ENCODE measurements at places on chromosomes 16 and 17.
A peak's percentile ranks its signal among the peaks of the same experiment; 100 is the strongest.

- peak; percentile 51 for DNase-seq
Observed at GRCh38 chr16:27177031-27177774, 26.1 kb upstream of the KDM8 start.

- DNase-seq = peak; percentile 32
Observed at GRCh38 chr16:9135797-9136196, 44.4 kb downstream of the HAPSTR1 start.

GRCh38 chr17:31433811-31434726 is 42.6 kb downstream of the RAB11FIP4 start:
- DNase-seq = no peak

DNA sequence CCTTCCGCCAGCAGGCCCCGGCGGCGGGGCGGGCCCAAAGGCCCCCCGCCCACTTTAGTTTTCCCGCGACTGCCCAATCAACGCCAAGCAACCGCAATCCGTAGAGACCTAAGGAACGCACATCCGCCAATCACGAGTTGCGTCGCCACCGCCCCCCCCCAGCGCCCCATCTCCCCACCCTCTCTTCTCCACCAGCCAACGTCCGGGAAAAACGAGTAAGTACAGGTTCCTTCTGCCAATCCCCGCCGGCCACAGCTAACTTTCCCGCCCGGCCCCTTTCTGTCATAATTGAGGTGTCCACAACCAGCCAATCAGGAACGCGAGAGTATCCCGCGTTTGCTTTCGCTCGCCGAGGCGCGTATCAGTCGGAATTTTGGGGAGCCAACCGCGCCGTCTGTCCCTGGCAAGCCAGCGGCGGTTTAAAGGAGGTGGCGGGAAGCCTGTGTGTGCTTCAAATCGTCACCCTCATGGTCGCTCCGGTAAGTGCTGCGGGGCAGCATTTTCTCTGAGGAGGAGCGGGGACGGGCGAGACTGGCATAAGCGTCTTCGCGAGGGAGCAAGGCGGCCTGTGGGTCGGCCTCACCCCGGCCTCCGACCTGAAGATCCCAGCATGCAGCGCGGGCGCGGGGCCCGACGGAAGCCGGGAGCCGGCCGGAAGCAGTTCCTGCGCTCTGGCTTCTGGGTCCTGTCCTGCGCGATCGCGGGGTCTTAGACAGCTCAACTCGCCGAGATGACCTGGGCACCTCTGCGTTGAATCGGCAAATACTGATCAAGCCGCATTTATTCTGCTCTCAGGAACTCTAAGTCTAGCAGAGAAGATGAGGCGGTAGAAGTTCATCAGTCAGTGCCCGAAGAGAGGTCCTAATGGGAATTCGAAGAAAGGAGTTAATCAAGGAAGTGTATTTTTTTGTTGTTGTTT is at the start of gene MIS12:
TSS of gene MIS12 (plus strand) at position 361 of the 919 bp plus-strand sequence. CDS start 2,297 bp downstream, outside the sequence.
- DNase-seq = peak; percentile 100

GRCh38 chr17:69300222-69300621 is 26.7 kb downstream of the ABCA5 start:
- DNase-seq = no peak

DNA sequence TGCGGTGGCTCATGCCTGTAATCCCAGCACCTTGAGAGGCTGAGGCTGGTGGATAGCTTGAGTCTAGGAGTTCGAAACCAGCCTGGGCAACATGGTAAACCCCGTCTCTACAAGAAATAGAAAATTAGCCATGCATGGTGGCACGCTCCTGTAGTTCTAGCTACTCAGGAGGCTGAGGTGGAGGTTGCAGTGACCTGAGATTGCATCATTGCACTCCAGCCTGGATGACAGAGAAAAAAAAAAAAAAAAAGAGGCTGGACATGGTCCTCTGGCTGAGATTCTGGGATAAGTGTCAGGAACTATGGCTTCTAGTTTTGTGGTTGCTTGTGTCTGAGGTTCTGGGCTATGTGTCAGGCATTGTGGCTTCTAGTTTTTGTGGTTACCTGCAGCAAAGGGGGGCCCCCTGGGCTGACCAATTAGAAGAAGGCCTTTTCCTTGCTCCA is 7.0 kb downstream of the KSR1 start:
- peak; percentile 31 for DNase-seq

GRCh38 chr17:33163533-33164168 is 129.4 kb downstream of the ASIC2 start:
- DNase-seq = no peak

- peak; percentile 53 for DNase-seq
Observed at GRCh38 chr17:40190197-40191021, 13.1 kb downstream of the RAPGEFL1 start.

DNA sequence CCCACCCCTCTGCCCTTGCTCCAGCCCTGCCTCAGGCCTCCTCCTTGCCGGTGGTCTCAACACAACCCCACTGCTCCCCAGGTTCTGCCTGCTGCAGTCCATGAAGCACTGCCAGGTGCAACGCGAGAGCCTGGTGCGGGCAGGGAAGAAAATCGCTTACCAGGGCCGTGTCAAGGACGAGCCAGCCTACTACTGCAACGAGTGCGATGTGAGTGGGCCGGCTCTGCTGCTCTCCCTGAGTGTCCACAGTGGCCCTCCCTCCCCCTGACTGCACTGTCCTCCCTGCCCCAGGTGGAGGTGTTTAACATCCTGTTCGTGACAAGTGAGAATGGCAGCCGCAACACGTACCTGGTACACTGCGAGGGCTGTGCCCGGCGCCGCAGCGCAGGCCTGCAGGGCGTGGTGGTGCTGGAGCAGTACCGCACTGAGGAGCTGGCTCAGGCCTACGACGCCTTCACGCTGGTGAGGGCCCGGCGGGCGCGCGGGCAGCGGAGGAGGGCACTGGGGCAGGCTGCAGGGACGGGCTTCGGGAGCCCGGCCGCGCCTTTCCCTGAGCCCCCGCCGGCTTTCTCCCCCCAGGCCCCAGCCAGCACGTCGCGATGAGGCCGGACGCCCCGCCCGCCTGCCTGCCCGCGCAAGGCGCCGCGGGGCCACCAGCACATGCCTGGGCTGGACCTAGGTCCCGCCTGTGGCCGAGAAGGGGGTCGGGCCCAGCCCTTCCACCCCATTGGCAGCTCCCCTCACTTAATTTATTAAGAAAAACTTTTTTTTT is 1.8 kb upstream of the TMEM88 start:
- DNase-seq = no peak

- DNase-seq = no peak
Observed at GRCh38 chr17:83147280-83147679, 67.9 kb downstream of the METRNL start.

GRCh38 chr17:77354420-77354669 is 213.6 kb downstream of the SEC14L1 start:
- DNase-seq = no peak

GRCh38 chr17:40290629-40291280 is 3.1 kb downstream of the CDC6 start:
- DNase-seq = peak; percentile 81

DNA sequence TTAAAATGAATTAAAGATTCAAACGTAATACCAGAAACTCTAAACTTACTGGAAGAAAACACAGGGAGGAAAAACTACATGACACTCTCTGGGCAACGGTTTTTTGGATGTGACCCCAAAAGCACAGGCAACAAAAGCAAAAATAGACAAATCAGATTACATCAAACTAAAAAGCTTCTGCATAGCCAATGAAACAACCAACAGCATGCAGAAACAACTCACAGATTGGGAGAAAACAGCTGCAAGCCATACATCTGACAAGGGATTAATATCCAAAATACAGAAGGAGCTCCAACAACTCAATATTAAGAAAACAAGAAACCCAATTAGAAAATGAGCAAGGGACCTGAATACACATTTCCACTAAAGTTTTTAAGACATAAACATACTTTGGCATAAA is 69.2 kb upstream of the ALOX12 start:
- DNase-seq = no peak

DNA sequence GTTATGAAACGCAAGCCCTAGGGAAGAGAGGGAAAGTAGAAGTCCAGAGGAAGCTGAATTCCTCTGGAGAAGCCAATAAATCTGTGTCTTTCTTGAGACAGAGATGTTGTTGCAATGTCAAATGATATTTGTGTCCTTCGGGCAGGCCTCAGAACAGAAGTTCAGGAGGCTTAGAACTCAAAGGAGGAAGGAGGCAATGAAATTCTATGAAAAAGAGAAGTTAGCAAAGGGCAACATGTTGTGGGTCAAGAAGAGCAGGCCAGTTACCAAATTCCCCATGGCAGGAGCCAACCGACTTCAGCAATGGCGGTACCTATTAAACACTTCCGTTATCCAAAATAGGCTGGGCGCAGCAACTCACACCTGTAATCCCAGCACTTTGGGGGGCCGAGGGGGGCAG is 109.0 kb upstream of the DHX40 start:
- DNase-seq = no peak

- DNase-seq = peak; percentile 35
Observed at GRCh38 chr17:31112001-31112661, 17.4 kb downstream of the NF1 start.

- DNase-seq = no peak
Observed at GRCh38 chr16:83779886-83780285, 27.9 kb upstream of the HSBP1 start.

GRCh38 chr17:67180275-67180674 is 64.7 kb downstream of the HELZ start:
- DNase-seq = no peak

DNA sequence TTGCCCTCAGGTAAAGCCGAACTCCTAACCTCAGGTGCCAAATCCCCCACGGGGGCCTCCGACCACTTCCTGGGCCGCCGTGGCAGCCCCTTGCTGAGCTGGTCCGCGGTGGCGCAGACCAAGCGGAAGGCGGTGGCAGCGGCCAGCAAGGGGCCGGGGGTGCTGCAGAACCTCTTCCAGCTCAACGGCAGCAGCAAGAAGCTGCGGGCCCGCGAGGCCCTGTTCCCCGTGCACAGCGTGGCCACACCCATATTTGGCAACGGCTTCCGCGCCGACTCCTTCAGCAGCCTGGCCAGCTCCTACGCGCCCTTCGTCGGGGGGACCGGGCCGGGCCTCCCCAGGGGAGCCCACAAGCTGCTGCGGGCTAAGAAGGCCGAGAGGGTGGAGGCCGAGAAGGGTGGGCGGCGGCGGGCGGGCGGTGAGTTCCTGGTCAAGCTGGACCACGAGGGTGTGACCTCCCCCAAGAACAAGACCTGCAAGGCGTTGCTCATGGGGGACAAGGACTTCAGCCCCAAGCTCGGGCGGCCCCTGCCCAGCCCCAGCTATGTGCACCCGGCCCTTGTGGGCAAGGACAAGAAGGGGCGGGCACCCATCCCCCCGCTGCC is 51.6 kb downstream of the ACTG1 start:
- DNase-seq = no peak

DNA sequence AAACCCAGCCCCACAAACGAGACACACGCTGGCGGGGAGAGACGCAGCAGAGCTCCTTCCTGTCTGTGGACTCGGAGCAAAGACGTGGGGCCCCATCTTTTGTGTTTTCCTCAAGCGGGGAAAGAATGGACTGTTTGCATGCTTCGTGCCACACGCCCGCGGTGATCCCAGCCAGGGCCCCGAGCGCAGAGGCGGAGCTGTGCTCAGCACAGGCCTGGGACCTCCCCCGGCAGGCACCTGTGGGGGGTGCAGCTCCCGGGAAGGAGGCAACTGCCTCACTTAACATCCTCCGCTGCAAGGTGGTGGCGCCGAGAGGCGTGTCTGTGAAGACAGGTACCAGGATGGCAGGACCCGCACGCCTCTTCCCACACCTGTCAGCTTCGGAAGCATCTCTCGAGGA is 19.1 kb downstream of the TRARG1 start:
- no peak for DNase-seq

DNA sequence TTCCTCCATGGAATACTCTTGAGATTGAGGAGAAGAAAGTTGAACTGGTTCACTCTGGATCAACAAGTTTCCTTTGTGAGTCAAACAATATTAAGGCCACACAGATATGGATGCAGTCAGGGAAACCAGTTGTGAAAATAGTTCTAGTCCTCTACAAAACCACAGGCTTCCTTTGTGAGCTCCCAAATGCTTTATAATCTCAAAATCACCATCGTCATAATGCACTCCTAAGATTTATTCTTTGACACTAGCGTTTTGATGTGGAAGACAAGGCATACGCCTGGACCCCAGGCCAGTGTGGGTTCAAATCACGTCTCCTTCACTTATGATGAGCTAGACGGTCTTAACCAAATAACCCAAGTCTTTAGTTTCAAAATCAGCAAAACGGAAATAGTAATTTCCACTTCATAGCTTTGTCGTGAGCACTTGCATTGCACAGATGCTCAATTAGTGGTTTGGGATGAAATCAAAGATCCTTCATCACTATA is 142.6 kb downstream of the STX8 start:
- no peak for DNase-seq

DNA sequence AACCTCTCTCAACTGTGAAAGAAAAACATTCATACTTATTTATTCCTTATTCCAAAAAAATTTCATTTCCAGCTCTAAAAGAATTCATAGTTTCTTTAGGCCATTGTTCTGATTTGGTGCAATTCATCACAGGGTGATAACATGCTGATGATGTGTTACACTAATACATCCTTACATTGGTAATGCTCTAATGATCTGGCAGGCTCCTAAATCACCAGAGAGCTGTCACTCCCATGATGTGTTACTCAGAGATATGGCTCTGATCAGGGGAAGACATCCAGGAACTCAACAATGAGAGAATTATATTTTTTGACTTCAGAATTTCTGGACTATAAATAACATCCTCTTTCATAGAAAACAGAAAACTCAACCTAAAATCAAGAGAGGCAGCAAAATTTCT is 209.3 kb downstream of the CHD9NB start:
- no peak for DNase-seq

GRCh38 chr16:86078121-86078600 is 179.2 kb downstream of the IRF8 start:
- no peak for DNase-seq
